ENCODE measurements at places on chromosomes 16 and 17.

DNA sequence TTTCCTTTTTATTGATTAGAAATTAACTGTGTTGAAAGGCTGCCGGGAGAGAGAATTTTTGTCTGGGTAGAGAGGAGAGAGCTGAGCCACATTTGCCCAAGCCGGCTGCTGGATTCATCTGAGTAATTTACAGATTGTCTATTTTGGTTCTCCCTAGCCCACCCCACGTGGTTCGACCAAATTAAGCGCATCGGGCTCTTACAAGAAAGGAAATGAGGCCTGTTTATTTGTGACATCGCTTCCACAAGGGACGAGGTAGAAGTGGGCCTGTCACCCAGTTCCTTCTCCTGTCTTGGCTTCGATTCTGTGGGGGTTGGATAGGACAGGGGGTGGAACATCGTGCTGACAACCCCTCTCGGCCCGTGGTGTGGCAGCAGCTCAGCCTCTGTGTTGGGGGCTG is 42.9 kb downstream of the SYT17 start:
- no peak for DNase-seq

GRCh38 chr17:75922963-75923874 is 17.6 kb downstream of the FBF1 start:
- DNase-seq: peak; percentile 78

DNA sequence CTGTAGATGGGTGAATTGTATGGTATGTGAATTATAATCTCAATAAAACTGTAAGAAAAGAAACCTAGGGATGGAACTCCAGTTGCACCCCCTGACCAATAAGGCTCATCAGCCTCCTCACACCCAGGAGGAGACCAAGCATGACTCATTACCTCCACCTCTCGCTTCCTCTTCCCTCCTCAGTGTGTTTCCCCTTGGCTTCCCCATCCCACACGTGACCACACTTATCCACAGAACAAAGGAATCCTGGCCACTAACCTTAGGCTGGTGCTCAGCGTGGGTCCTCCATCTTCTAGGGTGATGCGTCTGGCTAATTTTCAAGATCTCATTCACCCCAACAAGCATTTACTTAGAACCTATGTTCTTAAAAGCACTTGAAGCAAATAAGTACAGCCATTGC is 36.2 kb upstream of the MAP3K14 start:
- no peak for DNase-seq

GRCh38 chr17:45225051-45225700 is 3.5 kb downstream of the FMNL1 start:
- DNase-seq: no peak

GRCh38 chr17:10648956-10649355 is 8.2 kb downstream of the MYH3 start:
- no peak for DNase-seq

DNA sequence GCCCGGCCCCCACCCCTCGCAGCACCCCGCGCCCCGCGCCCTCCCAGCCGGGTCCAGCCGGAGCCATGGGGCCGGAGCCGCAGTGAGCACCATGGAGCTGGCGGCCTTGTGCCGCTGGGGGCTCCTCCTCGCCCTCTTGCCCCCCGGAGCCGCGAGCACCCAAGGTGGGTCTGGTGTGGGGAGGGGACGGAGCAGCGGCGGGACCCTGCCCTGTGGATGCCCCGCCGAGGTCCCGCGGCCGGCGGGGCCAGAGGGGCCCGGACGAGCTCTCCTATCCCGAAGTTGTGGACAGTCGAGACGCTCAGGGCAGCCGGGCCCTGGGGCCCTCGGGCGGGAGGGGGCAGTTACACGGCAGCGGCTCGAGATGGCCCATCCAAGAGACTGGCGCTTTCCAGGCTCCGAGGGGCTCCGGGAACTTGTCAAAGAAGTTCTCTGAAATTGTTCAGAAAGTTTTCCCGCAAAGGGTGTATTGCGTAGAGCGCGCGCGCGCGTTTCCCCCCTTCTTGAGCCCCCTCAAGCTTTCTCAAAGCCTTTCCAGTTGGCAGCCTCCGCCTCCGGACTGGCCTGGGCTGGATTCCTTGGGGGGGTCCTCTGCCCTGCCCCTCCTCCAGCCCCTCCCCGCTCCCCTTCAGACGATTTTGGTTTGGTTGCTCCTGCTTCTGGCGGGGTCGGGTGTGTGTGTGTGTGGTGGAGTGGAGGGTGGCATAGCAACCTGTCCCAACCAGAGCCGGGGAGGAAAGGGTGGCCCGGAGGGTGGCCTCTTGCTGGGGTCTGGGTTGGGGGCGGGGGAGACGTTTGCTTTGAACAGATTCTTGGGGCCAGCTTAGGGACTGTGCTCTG is 504 bp downstream of the ERBB2 start:
- no peak for DNase-seq

DNA sequence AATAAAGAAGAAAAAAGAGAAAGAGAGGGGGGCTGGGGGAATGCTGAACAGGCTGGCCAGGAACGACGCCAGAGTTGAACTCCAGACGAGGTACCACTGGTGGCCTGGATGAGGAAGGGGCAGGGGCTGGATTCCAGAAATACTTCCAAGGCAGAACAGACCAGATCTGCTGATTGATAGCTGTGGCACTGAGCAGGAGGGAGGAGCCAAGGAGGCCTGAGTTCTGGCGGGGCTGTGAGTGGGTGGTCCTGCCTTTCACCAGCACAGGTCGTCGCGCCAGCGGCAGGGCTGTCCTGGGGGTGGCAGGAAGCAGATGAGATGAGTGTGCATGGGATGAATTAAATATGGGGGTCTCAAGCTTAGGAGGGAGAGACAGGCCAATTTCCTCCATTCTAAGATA is 5.5 kb downstream of the CCDC42 start:
- no peak for DNase-seq

GRCh38 chr16:67930678-67931211 is 917 bp downstream of the CTRL start:
- DNase-seq: no peak

DNA sequence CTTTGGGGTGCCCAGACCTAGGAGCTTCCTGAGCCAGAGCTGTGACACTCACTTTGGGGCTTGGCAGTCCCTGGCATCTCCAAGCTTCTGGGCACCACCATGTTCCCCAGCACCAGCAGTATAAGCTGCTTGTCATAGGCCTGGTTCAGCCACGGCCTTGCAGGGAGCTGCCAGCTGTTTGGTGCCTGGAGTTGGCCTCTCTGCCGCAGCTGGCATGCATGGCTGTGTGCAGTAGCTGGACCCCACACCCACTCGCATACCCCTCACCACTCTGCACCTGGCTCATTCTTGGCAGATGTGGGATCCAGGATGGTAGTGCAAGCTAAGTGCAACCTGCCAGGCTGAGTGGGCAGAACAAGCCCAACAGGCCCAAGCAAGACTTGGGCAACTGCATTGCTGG is 73.4 kb upstream of the BRD7 start:
- DNase-seq: no peak

- DNase-seq: no peak
These were observed 40.3 kb downstream of the TK2 start for GRCh38 chr16:66509576-66509975.

GRCh38 chr16:27347930-27348685 is 34.3 kb downstream of the IL4R start:
- no peak for DNase-seq

- peak; percentile 52 for DNase-seq
These were observed 652 bp downstream of the VPS35L start for GRCh38 chr16:19555938-19556771.

GRCh38 chr17:4609761-4610160 is 25.4 kb downstream of the SMTNL2 start:
- DNase-seq: no peak

- DNase-seq: no peak
These were observed 100.7 kb downstream of the HIC1 start for GRCh38 chr17:2155573-2155972.

DNA sequence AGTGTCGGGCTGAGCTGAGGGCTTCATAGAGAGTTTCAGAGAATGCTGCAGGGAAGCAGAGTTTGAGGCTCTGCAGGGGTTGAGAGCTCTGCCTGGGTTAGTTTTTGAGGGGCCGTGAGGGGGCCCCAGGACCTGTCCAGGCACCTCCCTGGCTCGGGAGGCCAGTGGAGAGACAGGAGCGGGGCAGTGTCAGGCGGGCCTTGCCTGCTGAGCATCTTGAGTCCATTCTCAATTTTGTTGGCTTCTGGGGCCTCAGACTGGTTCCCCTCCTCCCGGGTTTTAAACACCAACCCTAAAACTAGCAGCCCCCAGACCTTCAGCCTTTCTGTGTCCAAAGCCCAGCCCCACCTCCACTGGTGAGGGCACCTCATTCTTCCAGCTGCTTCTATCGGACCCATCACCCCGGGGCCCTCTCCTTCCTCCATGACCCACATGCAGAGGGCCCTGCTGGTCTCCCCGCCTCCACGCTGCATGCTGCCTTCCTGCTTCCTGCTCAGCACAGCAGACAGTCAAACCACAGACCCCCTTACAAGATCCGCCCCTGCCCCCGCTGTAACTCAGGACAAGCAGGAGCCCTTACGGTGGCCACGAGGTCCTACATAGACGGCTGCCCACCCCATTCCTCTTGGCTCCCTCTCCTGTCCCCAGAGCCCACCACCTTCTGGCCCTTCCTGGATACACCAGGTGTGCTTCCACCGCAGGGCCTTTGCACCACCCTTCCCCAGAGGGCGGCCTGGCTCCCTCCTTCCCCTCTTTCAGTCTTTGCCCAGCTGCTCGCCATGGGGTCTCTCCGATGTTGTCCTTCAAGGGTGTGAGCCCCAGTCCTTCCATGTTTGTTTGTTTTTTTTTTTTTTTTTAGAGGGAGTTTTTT is 3.8 kb downstream of the RNF213 start:
- DNase-seq: no peak

DNA sequence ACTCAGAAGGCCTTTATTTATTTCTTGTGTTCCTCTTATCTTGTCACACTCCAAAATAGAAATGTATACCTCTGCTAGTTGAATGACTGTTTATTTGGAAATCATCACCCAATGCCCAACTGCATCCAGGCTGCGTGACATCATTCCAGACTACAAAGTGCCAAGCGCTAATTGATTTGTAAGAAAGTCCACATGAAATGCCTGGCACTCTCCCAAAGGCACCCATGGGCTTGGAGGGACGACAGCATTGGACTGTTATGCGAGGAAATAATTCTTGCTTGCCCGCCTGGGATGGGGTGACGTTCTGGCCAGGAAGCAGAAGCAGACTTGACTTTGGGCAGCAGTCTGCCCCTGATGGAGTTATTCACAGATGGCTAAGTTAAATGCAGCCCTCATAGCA is 165.9 kb downstream of the CDH13 start:
- no peak for DNase-seq

- no peak for DNase-seq
These were observed 8.0 kb downstream of the POLR3K start for GRCh38 chr16:45454-45853.

DNA sequence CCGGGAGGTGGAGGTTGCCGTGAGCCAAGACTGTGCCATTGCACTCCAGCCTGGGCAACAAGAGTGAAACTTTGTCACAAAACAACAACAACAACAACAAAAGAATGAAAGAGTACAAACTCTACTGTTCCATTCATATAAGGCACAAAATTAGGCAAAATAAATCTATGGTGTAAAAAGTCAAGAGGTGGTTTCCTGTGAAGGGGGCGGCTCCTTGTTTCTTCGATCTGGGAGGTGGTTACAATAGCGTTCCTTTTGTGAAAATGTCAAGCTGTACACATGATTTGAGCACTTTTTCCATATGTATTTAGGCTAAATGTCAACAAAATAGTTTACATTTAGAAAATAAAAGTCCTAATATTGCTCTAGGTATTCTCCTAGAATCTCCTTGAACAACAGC is 6.9 kb downstream of the SIAH1 start:
- DNase-seq: no peak

GRCh38 chr17:34141590-34141989 is 113.5 kb upstream of the CCL2 start:
- no peak for DNase-seq

GRCh38 chr16:66008136-66008535 is 358.4 kb upstream of the CDH5 start:
- no peak for DNase-seq

- DNase-seq: no peak
These were observed 275.3 kb downstream of the SOX9 start for GRCh38 chr17:72396121-72396520.

DNA sequence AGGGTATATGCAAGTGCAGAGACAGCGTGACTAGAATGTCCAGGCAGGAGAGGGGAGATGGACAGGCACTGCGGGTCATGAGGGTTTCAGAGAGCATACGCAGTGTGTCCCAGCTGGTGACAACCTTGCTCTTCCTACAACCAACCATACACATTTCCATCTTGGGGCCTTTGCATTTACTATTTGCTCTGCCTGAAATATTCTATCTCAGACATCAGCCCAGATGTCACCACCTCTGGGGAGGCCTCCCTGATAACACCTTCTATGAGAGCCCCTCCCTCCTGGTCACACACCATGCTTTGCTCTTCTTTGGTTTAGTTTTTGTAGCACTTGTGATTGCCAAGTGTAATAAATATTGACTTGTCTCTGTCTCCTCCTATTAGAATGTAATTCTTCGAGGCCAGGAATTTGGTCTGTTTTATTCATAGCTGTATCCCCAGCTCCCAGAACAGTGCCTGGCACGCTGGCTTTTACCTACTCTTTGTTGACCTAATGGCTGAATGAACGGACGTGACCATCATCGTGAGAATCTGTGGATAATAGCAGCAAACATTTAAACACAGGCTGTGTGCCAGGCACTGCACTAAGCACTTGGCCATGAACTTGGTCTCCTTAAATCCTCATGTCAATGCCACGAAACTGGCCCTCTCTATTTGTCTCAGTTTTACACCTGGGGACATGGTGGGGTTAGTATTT is 51.9 kb downstream of the PLCG2 start:
- no peak for DNase-seq

GRCh38 chr17:66398617-66399016 is 96.2 kb downstream of the PRKCA start:
- no peak for DNase-seq

DNA sequence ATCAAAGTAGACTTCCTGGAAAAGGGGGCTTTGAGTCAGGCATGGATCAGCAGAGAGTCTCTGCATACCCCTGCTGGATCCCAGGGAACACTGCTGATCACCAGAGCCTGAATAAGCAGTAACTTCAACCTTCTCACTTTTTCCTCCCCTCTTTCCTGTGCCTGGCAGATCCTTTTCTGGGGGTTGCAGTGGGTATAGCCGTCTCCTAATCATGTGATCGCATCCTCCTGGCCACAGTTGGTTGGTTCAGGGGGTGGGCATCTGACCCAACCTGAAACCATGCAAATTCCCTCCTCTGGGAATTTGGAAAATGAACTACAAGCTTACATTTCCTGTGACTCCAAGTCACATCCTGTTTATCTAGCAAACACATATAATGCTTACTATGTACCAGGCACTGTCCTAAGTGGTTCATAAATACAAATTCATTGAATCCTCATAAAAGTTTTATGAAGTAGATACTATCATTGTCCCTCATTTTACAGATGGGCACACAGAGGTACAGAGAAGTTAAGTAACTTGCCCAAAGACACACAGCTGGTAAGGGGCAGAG is 120.3 kb downstream of the AXIN2 start:
- DNase-seq: no peak

DNA sequence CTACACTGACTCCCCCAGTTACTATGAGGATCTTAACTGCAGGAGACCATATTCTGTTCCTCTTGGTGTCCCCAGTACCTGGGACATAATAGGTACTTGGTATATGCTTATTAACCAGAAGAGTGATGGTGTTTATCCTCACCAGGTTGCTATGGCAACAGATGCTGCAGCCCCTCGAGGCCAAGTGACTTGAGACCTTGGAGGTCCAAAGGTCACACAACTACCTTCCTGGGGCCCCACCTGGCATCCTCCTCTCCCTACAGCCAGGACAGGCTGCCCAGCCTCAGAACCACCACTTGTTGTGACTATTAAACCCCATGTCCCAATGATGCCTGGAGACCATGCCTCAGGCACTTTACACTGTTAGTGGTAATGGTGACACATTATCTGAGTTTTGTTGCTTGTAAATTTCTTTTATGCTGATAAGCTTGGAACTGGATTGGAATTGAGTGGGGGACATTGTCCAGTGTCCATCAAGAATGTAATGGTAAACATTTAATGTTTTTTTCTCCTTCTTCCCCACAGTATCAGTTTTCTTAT is 189.4 kb downstream of the CCDC182 start:
- DNase-seq: no peak
